ENCODE measurements at places on chromosomes 7 and 10. TPM values are rescaled to one million over a fixed set of nuclear protein-coding genes. Genes with fewer than 3 reads are reported as not detected.

Gene TMEM229A
- total RNA-seq, result not detected

Gene C7orf25
- 4.5 TPM for total RNA-seq

Gene PLPP4
- not detected for total RNA-seq

Gene HOGA1
- total RNA-seq, result 1.0 TPM

Gene CNOT4
- total RNA-seq, result 5.5 TPM

Gene INSYN2A
- total RNA-seq, result 0.50 TPM

Gene RAMP3
- total RNA-seq, result not detected

Gene CPA2
- total RNA-seq, result not detected

Gene AGAP4
- total RNA-seq, result 1.6 TPM

Gene CCDC146
- total RNA-seq, result 1.0 TPM

Gene PNLIPRP2
- not detected for total RNA-seq

Gene FFAR4
- not detected for total RNA-seq

Gene PCLO
- 0.17 TPM for total RNA-seq
